Gastrocnemius medialis (tissue), 4 donors: ENCODE measurements at places on chromosomes 2 and 18. TPM values are rescaled to one million over a fixed set of nuclear protein-coding genes. Genes with fewer than 3 reads are reported as not detected.

DNA sequence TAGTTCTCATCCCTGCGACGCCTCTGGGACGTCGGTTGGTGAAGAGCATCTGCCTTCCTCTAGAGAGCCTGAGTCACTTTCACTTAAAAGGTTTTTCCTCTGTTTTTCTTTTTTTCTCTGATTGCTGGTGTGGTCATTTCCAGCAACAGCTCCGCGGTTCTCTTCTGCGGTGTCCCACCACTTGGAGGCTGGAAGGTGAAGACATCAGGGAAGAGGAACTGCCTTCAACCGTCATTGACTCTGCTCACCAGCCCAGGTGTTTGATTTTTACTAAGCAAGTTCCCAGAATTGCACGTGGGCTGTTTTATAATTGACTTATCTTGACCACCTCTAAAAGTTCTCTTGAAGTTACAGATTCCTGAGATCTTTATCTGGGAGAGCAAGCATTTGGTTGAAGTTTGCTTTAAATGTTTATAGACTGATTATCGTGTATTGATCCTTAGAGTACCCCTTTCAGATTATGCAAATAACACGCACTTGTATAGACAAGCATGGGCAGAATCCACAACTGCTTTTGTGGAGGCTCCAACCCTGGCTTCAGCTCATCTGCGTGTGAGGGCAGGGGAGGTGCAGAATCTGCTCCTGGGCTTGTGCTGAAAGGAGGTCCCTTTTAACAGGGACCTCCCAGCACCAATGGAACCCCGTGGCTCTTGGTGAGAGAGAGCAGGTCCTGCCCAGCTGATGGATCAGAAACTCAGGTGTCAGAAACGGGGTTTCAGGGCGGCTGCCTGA is 3.5 kb downstream of the CTDP1 start:
- no peak for DNase-seq

Gene ATRAID
- total RNA-seq = 203 TPM

GRCh38 chr2:58803192-58803591 is 562.1 kb upstream of the FANCL start:
- DNase-seq = no peak

GRCh38 chr2:20213651-20214565 is 11.0 kb downstream of the SDC1 start:
- no peak for DNase-seq

DNA sequence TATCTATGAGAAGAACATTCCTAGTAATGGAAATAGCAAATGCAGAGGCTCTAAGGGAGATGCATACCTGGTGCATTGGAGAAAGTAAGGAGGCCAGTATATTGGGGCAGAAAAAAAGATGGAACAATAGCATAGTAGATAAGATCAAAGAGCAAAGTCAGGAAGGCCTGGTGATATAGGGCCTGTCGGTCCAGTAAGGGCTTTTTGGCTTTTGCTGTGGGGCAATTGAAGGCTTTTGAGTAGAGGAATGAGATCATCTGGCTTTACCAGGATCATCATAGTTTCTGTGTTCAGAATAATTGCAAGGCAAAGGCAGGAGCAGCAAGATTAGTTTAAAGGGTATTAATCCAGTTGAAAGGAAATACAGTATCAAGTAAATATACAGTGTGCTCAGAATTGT is 111.8 kb downstream of the EHBP1 start:
- no peak for DNase-seq

DNA sequence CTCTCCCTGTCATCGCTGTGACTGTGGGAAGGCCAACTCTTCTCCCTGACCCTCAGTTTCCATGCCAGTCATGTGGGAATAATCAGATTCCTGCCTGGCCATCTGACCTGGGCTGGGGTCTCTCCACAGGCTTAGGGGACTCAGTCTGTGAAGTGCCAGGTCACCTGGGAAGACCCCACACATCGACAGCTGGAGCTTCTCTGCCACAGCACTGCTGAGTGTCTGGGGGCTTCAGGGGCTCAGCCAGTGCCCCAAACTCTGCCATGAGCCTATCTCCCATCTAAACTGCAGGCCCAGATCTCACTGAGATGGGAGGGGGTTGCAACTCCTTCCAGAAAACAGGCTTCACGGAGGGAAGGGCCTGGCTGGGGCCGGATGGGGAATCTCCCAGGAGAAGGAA is 42.0 kb upstream of the OTOS start:
- DNase-seq = no peak
